AG20443 (cell line): ENCODE measurements at places on chromosomes 6 and 20.
A peak's percentile ranks its signal among the peaks of the same experiment; 100 is the strongest.

- no peak for DNase-seq
Observed at GRCh38 chr6:17347012-17347411, 46.4 kb upstream of the CAP2 start.

GRCh38 chr6:44737829-44738528 is 350.5 kb downstream of the CDC5L start:
- no peak for DNase-seq

DNA sequence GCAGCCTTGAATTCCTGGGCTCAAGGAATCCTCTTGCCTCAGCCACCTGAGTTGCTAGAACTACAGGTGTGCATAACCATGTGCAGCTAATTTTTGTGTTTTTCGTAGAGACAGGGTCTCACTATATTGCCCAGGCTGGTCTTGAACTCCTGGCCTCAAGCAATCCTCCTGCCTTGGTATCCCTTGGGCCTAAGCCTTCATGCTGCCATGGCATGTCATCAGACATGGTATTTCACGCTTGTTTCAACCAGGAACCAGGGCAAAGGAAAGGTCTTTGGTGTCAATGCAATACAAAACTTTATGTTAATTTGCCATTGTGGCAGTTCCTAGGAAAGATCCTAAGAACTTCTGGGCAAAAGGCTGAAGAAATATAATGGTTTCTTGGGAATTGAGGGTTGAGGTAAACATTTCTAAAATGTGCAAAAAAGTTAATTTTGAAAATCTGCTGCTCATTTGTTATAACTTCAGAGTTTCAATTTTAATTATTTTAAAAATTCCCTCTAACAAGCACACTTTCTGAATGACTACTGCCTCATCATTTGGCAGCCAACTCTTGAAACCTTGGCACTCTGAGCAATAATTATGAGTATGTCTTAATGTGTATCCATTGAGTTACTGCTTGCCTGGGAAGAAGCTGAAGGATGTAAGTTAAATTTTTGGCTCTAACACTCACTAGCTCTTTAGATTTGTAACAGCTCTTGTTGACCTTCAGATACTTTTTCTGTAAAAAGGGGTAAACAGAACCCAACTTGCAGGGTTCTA is 154.1 kb downstream of the GJA10 start:
- DNase-seq: no peak

DNA sequence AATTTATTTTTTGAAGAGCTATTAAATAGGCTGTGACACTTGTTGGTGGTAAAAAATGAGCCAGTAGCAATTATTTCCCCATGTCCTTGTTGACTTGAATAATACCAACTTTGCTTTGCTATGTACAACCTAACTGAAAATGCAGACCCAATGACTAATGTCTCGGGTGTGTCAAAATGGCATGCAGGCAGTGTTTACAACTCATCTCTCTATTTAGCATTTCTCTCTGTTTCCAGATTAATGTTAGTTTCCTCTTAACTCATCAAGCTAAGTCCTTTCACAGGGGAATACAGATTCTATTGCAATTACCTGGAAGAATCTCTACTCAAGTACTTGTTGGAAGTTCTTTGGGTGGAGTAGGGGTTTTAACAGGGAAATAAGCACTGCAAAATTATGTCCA is 504.4 kb downstream of the BCKDHB start:
- peak; percentile 58 for DNase-seq

DNA sequence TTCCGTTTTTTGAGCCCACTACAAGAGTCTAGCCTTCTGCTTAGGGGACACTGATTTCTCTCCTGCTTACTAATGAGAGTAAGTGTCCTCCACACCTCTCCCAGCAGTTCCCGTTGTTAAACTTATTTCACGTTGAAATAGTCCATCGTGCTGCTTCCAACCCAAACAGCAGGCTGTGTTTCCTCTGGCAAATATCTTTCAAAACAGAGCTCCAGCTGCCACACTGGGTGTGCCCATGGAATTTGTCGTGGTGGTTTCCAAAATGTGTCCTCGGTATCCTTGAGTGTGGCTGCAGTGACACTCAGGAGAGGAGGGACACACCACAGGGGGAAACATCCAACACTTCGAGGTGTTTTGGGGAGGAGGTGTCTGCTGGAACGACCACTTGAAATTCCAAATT is 176.5 kb upstream of the RALGAPA2 start:
- no peak for DNase-seq

DNA sequence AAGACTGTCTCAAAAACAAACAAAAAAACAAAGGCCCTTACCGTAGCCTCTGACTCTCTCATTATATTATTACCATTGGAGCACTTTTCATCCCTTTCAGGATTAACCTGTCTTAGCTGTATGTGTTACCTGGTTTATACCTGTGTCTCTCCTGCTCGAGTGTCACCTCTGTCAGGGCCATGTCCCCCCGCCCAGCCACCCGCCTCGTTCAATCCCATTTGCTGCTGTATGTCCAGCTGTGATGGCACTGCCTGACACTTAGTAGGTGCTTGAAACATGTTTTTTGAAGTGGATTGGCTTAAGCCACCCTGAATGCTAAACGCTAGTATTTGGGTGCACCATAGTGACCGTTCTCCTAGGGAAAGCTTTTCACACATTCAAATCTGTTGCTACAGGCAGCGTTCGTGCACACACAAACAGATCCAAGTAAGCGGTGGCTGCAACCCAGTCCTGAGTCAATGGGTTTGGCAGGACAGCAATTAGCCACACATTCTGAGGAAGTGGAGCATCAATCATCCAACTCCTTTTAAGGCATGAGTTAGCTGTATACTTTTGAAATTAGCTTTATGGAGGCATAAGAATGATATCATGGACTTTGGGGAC is 98.9 kb upstream of the ZNF217 start:
- peak; percentile 94 for DNase-seq

- peak; percentile 61 for DNase-seq
Observed at GRCh38 chr20:45433316-45433715, 17.4 kb downstream of the PIGT start.

GRCh38 chr6:99307295-99307907 is 42.1 kb downstream of the FAXC start:
- DNase-seq: no peak

GRCh38 chr6:62445521-62445920 is 159.5 kb upstream of the KHDRBS2 start:
- DNase-seq: peak; percentile 2

GRCh38 chr20:63285636-63286615 is 7.1 kb upstream of the COL20A1 start:
- no peak for DNase-seq

DNA sequence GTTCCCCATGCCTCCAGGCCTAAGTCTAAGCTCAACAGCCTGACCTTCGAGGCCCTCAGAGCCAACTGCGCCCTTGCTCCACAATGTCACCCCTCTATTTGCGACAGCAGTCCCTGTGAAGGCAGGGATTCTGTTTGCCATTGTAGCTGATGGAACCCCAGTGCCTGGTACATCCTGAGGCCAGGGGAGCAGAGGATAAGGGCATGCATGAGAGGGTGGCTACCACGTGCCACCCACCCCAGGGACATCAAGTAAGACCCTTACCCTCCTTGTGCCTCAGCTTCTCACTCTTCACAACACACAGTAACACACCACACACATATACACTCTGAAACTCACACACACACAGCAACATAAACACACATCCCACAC is 20.0 kb upstream of the SIRPA start:
- no peak for DNase-seq

DNA sequence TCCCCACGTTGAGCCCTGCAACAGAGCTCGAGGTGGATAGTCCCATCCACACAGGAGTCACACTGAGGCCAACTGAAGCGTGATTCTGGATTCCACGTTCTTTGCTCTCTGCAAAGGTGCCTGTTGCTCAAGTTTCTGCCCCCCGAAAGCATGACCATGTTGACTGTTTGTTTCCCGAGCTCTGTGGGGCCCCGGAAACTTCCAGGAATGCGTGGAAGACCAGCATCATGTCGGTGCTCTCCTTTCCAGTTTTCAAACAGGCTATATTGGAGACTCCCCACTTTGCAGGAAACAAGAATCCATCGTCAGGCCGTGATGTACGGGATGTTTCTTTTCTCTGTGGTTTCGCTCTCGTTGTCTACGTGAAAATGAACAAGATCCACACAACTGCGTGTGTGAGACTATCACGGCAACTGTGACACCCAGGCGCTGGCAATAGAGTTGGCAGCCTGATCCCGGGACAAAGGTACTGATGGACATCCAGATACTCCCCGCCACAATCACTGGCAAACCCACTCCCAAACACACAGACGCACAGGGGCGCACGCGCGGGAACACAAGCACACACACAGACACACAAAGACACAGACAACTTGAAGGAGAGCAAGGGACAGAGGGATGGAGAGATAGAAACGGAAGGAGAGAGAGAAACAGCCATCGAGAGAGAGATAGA is 444.6 kb upstream of the DEFB115 start:
- no peak for DNase-seq

DNA sequence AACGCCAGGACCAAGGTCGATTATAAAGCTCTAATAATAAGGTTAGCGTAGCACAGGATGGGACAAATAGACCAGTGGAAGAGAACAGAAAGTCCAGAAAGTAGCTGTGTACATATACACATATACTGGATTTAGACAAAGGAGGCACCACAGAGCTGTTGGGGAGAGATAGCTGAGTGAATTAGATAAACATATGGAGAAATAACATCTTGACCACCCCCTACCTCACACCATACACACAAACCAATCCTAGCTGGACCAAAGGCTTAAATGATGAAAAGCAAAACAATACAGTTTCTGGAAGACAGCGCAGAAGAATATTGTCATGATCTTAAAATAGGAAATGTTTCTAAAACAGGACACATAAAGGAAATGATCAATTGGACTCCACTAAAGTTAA is 112.9 kb downstream of the PXDC1 start:
- DNase-seq: no peak

- peak; percentile 30 for DNase-seq
Observed at GRCh38 chr6:26103141-26103769, 16.0 kb downstream of the HFE start.

GRCh38 chr6:75430631-75431325 is 62.8 kb downstream of the FILIP1 start:
- no peak for DNase-seq

- peak; percentile 79 for DNase-seq
Observed at GRCh38 chr6:150600301-150601017, 774 bp downstream of the PLEKHG1 start.

- no peak for DNase-seq
Observed at GRCh38 chr6:31797588-31797987, 2.0 kb upstream of the VARS1 start.

GRCh38 chr6:155448668-155449449 is 6.8 kb downstream of the NOX3 start:
- DNase-seq: no peak

DNA sequence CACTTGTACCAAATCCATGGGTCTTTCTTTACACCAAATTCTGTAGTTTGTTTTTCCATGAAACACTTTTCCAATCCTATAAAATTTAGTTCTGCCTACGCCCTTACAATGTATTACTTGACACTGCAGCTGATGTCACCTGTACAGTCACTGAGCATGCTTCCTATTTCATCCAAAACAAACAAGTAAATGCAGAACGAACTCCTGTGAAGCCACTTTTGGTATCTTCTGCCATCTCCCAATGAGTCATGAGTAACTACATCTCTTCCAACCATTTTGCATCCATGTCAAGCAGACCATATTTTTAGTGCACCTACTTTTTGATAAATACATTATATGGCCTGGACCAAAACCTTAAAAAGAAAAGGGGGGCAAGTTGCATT is 42.4 kb downstream of the HDDC2 start:
- no peak for DNase-seq

DNA sequence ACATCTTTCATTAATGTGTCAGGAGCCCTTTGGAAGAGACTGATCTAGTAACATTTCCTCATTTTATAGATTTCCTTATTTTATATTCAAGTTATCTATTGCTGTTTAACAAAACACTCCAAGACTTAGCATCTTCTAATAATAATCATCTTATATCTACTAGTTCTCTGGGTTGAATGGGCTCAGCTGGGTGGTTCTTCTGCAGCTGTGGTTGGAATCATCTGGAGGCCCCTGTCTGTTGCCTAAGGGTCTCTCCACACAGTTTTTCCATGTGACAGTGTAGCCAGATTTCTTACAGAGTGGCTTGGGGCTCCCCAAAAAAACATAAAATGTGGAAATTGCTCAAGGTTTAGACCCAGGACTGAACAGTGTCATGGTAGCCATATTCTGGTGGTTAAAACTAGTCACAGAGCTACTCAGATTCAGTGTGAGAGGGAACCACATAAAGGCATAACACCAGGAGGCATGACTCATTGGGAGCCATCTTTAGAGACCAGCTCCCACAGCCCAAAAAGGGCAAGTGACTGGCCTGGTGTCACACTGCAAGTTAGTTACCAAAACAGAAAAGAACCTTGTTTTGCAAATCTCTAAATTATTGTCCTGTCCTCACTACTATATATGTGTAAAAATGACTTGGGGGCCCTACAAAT is 11.5 kb downstream of the SLC2A10 start:
- DNase-seq: no peak

- peak; percentile 69 for DNase-seq
Observed at GRCh38 chr6:25458485-25458884, 179.3 kb downstream of the CARMIL1 start.

DNA sequence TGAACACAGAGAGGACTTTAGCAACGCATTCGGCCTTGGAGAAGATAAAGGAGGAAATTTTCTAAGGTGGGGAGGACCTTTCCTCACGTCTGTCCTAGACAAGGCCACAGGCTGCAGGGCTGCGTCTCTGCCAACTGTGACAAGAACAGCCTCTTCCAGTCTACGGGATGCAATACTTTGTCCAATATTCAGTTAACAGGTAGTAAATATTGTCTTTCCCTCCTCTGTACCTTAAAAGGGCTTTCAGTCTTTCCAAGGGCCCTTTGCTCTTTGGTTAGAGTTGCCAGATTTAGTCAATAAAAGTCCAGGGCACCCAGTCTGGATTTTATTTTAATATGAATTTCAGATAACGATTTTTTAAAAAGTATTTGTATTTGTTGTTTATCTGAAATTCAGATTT is 78.2 kb downstream of the ELOVL4 start:
- no peak for DNase-seq

DNA sequence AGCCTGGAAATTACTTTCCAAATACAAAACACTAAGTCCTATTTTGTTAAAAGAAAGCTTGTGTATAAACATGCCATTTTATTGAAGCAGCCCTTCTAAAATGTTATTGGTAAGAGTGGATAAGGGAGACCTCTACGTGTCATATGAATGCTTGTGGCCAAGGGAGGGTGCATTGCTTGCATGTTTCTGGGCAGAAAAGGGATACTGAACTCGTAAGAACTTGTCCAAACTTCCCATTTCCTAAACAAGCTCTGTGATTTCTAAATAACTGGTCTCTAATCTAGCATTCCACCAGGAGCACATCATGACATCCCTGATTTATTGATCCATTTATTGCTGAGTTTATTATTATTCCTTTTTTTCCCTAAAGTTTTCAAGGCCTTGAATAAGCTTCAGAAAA is 474.1 kb downstream of the CD109 start:
- DNase-seq: peak; percentile 61
